Stimulated activated CD4-positive, alpha-beta T cell treated with anti-CD3 and anti-CD28 coated beads, Interleukin-1b, Interleukin-23, amount 100 ng/mL, for 1 hour (primary cell): ENCODE measurements at places on chromosomes 5 and 9.

DNA sequence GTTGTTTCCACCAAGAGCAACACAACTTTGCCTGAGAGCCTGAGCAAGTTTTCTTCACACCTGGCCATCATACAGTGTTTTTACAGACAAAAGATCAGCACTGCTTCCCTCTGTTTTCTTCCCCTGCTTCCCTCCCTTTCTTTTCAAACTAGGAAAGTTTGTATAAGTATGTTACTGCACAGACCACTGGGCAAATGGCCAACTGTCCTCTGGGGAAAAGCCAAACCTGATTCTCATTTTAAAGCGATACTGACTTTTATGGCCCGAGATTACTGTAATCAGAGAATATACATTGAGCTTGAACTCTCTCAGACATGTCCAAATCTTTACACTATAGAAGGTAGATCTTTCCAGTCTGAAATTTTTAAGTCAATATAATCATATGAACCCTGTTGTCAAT, 415.0 kb downstream of the NFIB start:
- no peak for DNase-seq

- DNase-seq = no peak
Observed at GRCh38 chr5:113050721-113051382, 74.3 kb downstream of the DCP2 start.

GRCh38 chr5:146574713-146575112, 58.7 kb upstream of the GPR151 start:
- no peak for DNase-seq

- no peak for DNase-seq
Observed at GRCh38 chr9:108972626-108973209, 38.5 kb downstream of the ABITRAM start.

DNA sequence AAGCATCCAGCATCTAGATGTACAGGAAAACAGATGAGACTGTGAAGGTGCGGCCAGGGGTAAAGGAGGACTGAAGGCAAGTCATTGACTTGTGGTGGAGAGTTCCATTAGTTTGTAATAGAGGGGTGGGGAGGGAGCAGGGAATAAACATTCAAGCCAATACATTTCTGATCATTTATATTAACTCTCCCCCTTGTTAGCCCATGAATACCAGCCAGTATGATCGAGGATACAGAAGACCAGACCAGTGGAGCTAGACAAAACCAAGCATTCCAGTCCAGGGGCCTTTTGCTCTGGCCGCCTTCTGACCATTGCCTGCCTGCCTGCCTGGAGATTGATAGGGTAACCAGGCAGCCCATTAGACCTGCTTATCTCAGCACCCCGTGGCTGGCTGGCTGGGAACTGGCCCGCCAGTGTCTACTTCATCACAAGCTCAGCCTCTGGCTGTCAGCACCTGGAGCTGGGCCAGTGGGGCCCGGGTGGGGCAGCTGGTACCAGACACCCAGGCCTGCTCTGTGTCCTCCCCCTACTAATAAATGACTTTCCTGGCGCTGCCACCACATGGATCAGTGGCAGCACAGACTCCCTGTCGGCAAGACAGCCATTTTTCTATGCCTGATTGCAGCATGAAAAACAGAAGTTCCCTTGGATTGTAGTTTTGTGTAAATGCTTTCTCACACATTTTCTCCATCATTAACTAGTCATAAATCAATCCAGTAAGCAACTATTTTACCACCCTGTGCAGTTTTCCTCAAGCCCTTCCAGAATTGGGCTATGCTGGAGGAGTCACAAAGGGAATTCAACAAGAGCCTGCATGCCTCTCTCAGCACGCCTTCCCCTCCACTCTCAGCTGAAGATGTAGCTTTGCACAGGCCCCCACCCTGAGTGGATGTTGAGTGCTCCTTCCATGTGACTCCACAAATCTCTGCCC, 181.3 kb downstream of the SNCAIP start:
- DNase-seq = no peak

DNA sequence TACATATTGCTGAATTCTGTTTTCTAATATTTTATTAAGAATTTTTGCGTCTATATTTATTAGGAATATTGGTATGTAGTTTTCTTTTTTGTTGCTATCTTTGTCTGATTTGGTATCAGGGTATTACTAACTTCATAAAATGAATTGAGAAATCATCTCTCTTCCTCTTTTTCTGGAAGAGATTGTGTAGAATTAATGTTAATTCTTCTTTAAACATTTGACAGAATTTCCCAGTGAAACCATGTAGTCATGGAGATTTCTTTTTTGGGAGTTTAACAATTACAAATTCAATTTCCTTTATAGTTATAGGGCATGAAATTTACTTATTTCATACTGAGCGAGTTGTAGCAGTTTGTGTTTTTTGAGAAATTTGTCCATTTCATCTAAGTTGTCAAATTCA, 3.3 kb upstream of the FAM170A start:
- DNase-seq = no peak

- DNase-seq = no peak
Observed at GRCh38 chr9:134601764-134602163, 39.8 kb upstream of the COL5A1 start.

DNA sequence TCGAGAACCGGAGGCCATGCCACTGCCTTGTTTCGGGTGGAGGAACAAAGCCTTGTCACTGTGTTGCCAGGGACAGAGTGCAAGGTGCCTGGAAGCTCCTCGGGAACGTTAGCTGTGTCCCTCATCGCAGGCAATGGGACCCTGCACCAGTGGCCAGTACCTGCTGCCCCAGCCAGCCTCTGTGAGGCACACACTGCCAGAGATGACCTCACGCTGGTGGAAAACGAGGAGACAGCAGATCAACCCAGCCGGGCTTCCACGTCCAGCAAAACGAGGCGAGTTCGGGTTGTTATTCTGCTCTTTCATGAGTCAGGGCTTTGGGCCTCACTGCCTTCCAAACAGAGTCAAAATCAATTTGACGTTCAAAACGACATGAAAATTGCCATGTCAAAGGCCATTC, 104.1 kb downstream of the ADAMTS2 start:
- no peak for DNase-seq
